ENCODE measurements at places on chromosomes 6 and 20.

DNA sequence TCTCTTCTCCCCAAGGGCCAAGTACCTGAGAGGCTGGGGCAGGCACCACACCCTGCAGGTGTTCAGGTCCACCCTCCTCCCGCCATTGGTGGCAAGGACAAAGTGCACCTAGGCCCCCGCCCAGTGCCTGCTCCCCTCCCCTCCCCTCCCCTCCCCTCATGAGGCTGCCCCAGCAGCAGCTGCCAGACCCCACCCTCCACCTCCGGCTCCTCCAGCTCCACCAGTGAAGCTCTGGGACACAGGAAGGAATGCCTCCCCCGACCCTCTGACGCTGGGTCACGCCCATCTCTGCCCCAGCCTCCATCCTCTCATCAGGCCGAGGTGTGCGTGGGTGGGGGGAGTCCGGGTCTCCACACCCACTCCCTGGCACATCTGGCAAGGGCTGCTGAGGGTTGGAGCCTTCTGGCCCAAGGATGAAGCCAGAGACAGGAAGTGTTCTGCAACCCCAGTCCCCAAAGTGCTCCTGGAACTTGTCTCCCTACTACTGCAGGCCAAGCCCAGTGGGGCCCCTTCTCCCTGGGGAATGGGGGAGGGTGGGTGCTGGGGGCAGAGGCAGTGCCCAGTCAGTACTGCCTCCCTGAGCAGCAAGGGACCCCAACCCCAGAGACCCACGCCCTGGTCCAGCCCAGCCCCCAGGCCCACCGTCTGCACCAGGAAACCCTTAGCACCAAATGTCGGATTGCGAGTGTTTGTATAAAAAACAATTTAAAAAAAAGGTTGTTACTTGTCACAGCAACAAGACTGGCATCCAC lies 1.6 kb upstream of the UCKL1 start:
- no peak for DNase-seq

GRCh38 chr6:56334937-56335336 lies 87.6 kb upstream of the COL21A1 start:
- DNase-seq = no peak

- peak; percentile 48 for DNase-seq
Measured at GRCh38 chr6:158284007-158284875, 28.0 kb upstream of the TULP4 start.

DNA sequence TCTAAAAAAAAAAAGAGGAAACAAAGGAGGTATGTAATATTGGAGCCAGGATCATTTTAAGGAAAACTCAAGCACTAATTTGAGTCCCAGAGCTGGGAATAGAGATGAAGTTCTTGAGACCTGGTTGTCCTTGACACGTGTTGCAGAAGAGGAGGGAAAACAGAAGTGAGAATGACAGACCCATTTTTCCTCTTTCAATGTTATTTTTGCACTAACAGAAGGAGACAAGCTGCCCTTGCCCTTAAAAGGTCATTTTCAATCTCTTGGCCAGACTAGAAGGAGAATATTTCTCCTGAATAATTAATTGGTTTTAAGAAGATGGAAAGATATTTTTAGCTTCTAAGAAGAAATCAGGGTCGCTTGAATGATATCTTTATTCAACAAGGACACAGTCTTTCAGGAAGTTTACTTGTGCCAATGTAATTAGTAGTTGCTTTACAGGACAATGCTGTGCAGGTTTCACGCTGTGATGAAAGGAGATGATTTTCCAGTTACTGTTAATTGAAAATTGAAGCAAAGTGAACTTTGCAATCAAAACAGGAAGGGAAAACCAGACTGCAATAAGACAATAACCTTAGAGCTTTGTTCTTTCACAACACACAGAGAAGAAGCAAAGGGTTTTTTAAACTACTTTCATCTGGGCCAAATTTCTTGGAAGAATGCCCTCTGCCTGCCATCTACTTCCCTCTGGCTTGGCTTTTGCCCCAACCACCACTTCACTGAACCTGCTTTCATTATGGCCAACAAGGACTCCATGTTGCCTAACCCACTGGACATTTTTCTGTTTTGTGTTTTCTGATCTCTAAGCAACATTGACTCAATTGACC lies 107.8 kb upstream of the SHLD1 start:
- no peak for DNase-seq

DNA sequence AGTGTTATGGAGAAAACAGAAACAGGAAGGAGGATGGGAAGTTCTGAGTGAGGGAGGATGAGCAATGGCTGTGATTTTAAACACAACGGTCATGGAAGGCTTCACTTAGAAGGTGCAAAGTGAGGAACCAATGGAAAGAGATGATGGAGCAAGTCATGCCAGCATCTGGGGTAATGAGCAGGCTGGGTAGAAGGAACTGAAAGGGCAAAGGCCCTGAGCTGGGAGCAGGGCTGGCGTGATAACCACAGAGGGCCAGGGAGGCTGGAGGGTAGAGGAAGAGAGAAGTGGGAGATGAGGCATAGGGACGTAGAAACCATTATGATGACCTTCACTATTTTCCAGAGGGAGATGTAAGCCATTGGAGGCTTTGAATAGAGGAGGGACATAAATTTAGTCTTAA lies 43.6 kb downstream of the NHLRC1 start:
- DNase-seq = no peak

DNA sequence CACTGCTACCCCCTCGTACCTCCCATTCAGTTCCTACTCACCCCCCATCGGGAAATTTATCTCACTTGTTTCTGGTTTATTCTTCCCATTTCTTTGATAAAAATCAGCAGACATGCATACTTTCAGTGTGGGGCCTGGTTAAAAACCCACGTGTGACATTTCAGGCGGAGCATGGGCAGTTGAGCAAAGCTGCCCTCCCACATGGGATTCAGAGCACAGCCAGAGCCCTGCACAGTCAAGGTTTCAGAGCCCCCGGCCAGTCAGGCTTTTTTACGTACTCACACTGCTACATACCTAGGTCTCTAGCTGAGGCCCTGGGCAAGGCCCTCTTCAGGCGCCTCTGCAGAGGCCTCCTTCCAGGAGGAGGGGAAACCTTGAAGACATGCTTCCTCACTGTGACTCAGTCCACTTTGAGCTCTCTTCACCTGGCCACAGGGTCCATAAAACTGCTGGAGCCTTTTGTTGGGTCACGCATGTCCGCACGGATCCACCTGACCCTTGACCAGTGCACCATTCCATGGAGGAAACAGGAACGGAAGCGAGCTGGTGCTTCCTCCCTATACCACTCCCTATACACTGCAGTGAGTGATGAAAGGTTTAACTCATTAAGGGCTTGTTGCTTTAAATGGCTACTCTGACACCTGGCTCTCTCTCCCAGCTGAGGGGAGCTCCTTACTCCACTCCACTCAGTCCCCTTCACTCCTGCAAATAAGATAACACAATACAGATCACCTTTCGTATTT lies 713.3 kb downstream of the PRKN start:
- no peak for DNase-seq

DNA sequence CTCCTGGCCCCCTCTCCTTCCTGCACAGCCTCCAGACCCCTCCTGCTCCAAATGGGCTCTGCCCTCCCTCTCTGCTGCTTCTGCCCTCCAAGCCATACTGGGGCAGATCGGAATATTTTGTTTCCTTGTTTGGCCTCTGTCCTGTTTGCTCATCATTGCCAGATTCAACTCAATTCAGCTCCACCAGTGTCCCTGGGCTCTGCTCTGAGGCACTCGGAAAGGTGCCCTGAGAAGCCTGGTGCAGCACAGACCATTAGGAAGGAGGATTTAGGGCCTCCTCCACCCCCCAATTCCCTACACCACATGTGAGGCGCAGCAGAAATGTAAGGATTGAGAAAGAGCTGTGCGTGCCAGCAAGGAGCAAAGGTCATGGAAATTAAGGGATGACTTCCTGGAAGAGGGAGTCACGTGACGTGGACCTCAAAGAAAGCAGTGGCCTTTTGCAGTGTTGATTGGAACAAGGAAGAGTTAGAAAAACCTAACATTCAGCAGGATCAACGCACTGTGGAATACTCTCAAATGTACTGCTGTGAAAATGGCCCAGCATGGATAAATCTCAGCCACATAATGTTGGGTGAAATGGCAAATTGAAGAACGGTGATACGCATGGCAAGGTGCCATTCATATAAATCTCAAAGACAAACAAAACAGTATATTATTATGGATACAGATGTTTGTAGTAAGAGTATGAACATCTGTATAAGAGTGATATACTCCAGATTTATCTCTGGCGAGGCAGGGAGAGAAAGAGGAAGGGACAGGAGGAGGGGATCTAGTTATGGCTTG lies 229.5 kb upstream of the RNF24 start:
- DNase-seq = no peak

- no peak for DNase-seq
Measured at GRCh38 chr6:135426833-135427232, 70.7 kb downstream of the AHI1 start.

- no peak for DNase-seq
Measured at GRCh38 chr6:42137194-42137753, 5.1 kb downstream of the C6orf132 start.

- no peak for DNase-seq
Measured at GRCh38 chr6:12134991-12135390, 122.9 kb downstream of the HIVEP1 start.

- no peak for DNase-seq
Measured at GRCh38 chr6:110217266-110217665, 37.0 kb downstream of the CDC40 start.

DNA sequence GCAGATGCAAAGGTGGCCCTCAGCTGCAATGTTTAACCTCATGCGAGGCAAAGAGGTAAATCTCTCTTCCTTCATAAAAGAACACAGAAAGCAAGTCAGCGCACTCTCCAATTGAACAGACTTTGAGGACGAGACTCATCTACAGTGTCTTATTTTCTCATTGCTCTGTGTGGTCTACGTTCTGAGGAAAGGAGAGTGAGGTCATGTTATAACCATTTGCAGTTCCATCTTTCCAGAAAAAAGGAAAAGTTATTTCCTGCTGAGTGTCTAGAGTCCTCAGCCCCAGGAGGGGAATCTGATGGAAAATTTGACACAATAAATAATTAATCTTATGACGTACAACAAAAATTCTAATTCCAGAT lies 35.6 kb upstream of the THBS2 start:
- no peak for DNase-seq

Data from T follicular helper cell (primary cell).